ENCODE measurements at places on chromosomes 6 and 20. TPM values are rescaled to one million over a fixed set of nuclear protein-coding genes. Genes with fewer than 3 reads are reported as not detected.

The AP5S1 gene
- 4.4 TPM for total RNA-seq

The MDC1 gene
- total RNA-seq = 29.1 TPM

The TMEM200A gene
- total RNA-seq = 4.2 TPM

The EXOC2 gene
- 41.4 TPM for total RNA-seq

The OR12D3 gene
- total RNA-seq = not detected

The PPIL6 gene
- total RNA-seq = not detected

The OPRL1 gene
- 4.4 TPM for total RNA-seq

The LY6G6F gene
- not detected for total RNA-seq

The POU5F1 gene
- 4,433 TPM for total RNA-seq

The ECT2L gene
- not detected for total RNA-seq

The PRPH2 gene
- 1.2 TPM for total RNA-seq

The GGT7 gene
- 6.1 TPM for total RNA-seq

The FBXO5 gene
- total RNA-seq = 52.1 TPM

The PET117 gene
- 17.2 TPM for total RNA-seq

The RTF2 gene
- 59.7 TPM for total RNA-seq

The RGS17 gene
- total RNA-seq = 3.8 TPM

The GPLD1 gene
- 2.5 TPM for total RNA-seq

The GGTLC1 gene
- total RNA-seq = not detected

The FUT9 gene
- total RNA-seq = 0.18 TPM

The PRL gene
- not detected for total RNA-seq

The CCDC167 gene
- 29.5 TPM for total RNA-seq

The SCGN gene
- not detected for total RNA-seq

The ELOVL2 gene
- total RNA-seq = 1.0 TPM

The DEFB119 gene
- total RNA-seq = not detected

The SOBP gene
- total RNA-seq = 1.3 TPM

The CST11 gene
- total RNA-seq = 0.55 TPM

The MATN4 gene
- total RNA-seq = 0.67 TPM

The RBM24 gene
- 2.3 TPM for total RNA-seq

The MICB gene
- 55.4 TPM for total RNA-seq

The SNRNP48 gene
- 18.9 TPM for total RNA-seq

The NMBR gene
- total RNA-seq = not detected

The PSORS1C1 gene
- total RNA-seq = not detected

The FABP7 gene
- total RNA-seq = 0.28 TPM

The CRISP3 gene
- total RNA-seq = not detected

The VGLL2 gene
- not detected for total RNA-seq

The SDCBP2 gene
- 1.1 TPM for total RNA-seq

The NKX2-2 gene
- total RNA-seq = not detected

The SIGLEC1 gene
- not detected for total RNA-seq

The IL17F gene
- not detected for total RNA-seq

The HLA-DMB gene
- 0.55 TPM for total RNA-seq

The ADGRF5 gene
- total RNA-seq = 1.0 TPM

The HLA-DPA1 gene
- total RNA-seq = 4.9 TPM

The IL17A gene
- total RNA-seq = 0.03 TPM
